ENCODE measurements at places on chromosomes 3 and 15.
A peak's percentile ranks its signal among the peaks of the same experiment; 100 is the strongest.

DNA sequence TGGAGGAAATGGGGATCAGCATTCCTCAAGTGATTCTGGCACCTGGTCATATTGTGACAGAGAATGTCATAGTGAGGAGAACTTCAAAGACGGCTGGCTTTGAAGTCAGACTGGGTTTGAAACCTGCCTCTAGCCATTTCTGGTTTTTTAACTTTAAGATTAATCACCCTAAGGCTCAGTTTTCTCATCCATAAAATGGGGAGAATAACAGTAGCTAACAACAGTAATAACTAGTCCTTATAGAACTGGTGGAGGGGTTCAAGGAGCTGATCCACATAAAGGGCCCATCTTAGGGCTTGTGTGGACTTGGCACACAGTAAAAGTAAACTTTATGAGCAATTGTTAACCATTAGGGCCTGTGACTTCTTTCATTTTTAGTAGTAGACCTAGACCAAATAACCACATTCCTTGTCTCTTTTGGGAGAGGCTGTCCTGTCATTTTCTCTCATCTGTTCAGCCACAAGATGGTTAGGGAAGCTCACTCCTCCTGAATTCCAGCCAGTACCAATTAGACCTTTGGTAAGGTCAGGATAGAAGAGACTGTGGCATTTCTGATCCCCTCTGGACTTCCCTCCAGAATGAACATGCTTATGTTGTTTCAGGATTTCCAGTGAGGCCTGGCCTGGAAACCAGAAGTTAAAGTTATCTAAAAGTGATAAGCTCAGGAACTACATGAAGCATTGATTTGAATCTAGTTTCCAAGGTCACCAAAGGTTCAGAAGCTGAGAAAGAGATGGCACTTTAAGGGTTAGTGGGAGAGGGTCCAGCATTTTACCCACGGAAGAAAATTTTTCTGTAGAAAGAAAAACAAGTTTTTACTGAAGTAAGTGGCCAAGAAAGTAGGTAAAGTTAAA lies 159.3 kb upstream of the DPH6 start:
- no peak overlapping the region for H3K4me3 ChIP-seq
- no peaks in the 10 kb centered on the region for H3K27me3 ChIP-seq
- H3K36me3 ChIP-seq: no peaks in the 10 kb centered on the region
- no peaks in the 10 kb centered on the region for H3K4me1 ChIP-seq
- no peak overlapping the region for H3K27ac ChIP-seq

DNA sequence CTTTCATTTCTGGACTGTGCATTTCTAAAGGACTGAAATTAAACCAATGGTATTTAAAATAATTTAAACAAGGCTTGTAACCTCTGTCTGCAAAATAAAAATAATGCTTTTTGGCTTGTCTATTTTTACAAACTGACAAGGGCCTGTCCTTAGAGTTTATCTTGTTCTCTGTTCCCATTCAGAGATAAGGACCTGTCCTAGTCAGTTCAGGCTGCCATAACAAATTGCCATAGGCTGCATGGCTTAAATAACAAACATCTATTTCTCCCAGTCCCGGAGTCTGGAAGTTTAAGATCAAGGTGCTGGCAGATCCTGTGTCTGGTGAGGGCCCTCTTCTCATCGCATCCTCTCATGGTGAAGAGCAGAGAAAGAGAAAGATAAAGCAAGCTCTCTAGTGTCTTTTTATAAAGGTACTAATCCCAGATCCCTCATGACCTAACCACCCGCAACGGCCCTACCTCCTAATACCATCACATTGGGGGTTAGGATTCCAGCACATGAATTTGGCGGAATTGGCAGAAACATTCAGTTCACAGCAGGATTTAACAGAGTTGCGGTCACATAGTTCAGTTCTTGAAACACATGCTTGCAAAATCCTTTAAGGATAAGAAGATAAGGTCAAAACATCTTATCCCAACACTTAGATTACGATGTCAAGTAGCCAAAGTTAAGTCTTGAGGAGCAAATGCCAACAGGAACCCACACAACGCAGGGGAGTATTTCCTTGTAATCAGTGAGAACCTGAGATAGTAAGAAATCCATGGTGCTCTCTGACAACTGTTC lies 17.8 kb downstream of the KBTBD8 start:
- H3K36me3 ChIP-seq: peaks cover 15% of the 10 kb centered on the region
- H3K4me3 ChIP-seq: no peak overlapping the region
- no peak overlapping the region for H3K27ac ChIP-seq
- H3K27me3 ChIP-seq: no peaks in the 10 kb centered on the region

GRCh38 chr15:45377609-45378148 lies 665 bp downstream of the GATM start:
- H3K27ac ChIP-seq: no peak overlapping the region
- H3K4me1 ChIP-seq: peaks cover 11% of the 10 kb centered on the region
- peak overlapping the region; percentile 21 for H3K4me3 ChIP-seq
- no peak for DNase-seq

GRCh38 chr3:55893045-55893664 lies 406.0 kb upstream of the WNT5A start:
- no peaks in the 10 kb centered on the region for H3K36me3 ChIP-seq
- H3K27me3 ChIP-seq: no peaks in the 10 kb centered on the region
- no peak for DNase-seq
- H3K4me1 ChIP-seq: no peaks in the 10 kb centered on the region
- H3K4me3 ChIP-seq: no peak overlapping the region

DNA sequence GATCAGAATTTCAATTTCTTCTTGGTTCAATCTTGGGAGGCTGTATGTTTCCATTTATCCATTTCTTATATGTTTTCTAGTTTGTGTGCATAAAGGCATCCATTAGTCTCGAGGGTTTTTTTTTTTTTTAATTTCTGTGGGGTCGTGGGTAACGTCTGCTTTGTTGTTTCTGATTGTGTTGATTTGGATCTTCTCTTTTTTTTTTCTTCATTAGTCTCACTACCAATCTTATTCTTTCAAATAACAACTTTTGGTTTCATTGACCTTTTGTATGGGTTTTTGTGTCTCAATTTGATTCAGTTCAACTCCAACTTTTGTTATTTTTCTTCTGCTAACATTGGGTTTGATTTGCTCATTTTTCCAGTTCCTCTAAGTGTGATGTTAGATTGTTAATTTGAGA lies 48.9 kb downstream of the MCTP2 start:
- peaks cover 57% of the 10 kb centered on the region for H3K36me3 ChIP-seq
- no peak for DNase-seq
- no peaks in the 10 kb centered on the region for H3K27me3 ChIP-seq
- no peak overlapping the region for H3K4me3 ChIP-seq
- no peak overlapping the region for H3K27ac ChIP-seq

GRCh38 chr3:188208516-188208981 lies 54.6 kb downstream of the LPP start:
- H3K27ac ChIP-seq: no peak overlapping the region
- no peaks in the 10 kb centered on the region for H3K27me3 ChIP-seq
- H3K4me3 ChIP-seq: no peak overlapping the region
- DNase-seq: no peak
- H3K4me1 ChIP-seq: peaks cover under 1% of the 10 kb centered on the region

DNA sequence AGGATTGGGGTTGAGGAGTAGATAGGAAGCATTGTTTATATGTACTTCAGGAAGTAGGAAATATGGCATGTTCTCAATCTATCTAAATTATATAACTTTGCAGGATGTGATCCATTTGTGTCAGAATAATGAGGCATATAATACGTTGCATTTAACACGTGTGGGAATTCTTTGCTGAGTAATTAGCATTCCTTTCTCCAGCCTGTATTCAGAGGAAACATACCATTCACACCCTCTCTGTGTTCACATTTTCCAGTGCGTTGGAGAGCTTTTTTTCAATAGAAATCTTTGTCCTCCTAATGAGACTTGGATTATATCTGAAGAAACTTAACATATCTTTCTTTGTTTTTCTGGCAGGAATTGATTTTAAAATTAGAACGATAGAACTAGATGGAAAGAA lies 33.0 kb upstream of the APH1B start:
- H3K27me3 ChIP-seq: no peaks in the 10 kb centered on the region
- H3K4me1 ChIP-seq: peaks cover 32% of the 10 kb centered on the region
- H3K27ac ChIP-seq: peak overlapping the region; percentile 49
- H3K36me3 ChIP-seq: peaks cover 61% of the 10 kb centered on the region
- H3K4me3 ChIP-seq: no peak overlapping the region
- DNase-seq: no peak

DNA sequence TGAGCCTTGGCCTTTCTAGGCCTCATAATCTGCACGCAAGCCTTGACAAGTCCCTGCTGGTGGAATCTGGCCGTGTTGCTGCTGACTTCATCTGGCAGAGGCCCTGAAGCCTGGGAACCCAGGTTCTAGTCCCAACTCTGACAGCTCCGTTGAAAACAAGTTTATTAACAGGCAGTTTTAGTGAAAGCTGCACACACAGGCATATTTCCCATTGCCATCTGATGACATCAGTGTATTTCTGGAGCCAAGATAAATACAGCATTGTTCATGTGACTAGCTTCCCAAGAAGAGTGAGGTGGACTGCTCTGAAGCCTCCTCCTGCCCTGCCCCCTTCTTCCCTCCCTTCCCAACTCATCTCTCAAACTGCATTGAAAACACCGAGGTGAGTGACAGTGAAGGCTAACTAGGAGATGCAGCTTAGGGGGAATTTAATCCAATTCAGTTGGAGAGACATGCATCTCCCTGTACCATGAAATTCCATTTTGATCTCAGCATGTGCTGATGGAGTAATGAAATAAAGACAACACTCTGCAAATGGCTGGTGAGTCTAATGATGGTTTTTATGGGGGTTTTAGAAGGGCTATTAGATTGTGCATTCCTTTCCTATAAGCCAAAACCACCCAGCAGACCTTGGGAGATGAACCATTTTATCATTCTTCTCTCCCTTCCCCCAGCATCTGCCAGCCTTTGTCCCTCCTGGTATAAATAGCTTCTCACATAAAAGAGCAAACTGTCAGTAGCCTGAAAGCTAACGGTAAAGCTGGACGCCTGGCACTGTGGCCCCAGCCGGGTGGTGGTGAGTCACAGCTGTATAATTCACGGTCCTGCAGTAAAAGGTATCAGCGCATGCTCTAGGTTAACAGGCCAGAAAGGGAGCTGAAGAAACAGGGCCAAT lies 38.0 kb downstream of the PRICKLE2 start:
- H3K27ac ChIP-seq: no peak overlapping the region
- no peaks in the 10 kb centered on the region for H3K27me3 ChIP-seq
- no peaks in the 10 kb centered on the region for H3K4me1 ChIP-seq
- H3K4me3 ChIP-seq: no peak overlapping the region
- no peaks in the 10 kb centered on the region for H3K36me3 ChIP-seq

- peak overlapping the region; percentile 54 for H3K4me3 ChIP-seq
- H3K27me3 ChIP-seq: no peaks in the 10 kb centered on the region
- DNase-seq: peak; percentile 66
- H3K4me1 ChIP-seq: peaks cover 95% of the 10 kb centered on the region
- peak overlapping the region; percentile 97 for H3K27ac ChIP-seq
Measured at GRCh38 chr3:30631243-30631904, 25.0 kb downstream of the TGFBR2 start.

GRCh38 chr3:151483488-151483887 lies 22.6 kb upstream of the IGSF10 start:
- H3K27me3 ChIP-seq: peaks cover 3% of the 10 kb centered on the region
- H3K36me3 ChIP-seq: no peaks in the 10 kb centered on the region
- no peak overlapping the region for H3K27ac ChIP-seq
- no peak overlapping the region for H3K4me3 ChIP-seq
- no peak for DNase-seq

GRCh38 chr3:127938800-127939199 lies 23.8 kb downstream of the KBTBD12 start:
- no peaks in the 10 kb centered on the region for H3K4me1 ChIP-seq
- no peak for DNase-seq
- H3K27ac ChIP-seq: no peak overlapping the region

DNA sequence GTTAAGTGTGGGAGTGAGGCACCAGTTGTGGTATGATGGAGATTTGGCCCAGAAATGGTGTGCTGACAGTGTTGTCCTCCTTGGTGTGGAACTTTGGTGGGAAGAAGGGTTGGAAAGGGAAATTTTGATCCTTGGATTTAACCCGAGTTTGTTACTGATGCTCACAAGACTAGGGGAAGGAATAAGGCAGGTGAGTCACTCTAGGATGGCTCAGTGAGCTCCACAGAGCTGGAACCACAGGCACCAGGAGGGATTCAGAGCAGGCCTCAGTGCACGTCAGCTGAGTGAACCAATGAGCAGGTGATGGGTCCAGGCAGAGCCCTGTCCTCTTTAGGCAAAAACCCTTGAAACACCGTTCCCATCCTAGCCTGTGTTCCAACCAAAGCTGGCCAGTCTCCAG lies 11.4 kb downstream of the CHRD start:
- no peaks in the 10 kb centered on the region for H3K4me1 ChIP-seq
- no peaks in the 10 kb centered on the region for H3K36me3 ChIP-seq
- peaks cover 27% of the 10 kb centered on the region for H3K27me3 ChIP-seq
- no peak for DNase-seq
- no peak overlapping the region for H3K27ac ChIP-seq

- no peaks in the 10 kb centered on the region for H3K36me3 ChIP-seq
- DNase-seq: no peak
- no peaks in the 10 kb centered on the region for H3K27me3 ChIP-seq
- H3K4me1 ChIP-seq: peaks cover 6% of the 10 kb centered on the region
Measured at GRCh38 chr3:195212033-195212748, 58.8 kb downstream of the XXYLT1 start.

GRCh38 chr3:171269542-171269941 lies 190.7 kb downstream of the TNIK start:
- peaks cover 67% of the 10 kb centered on the region for H3K4me1 ChIP-seq
- H3K4me3 ChIP-seq: peak overlapping the region; percentile 47
- no peak for DNase-seq
- H3K36me3 ChIP-seq: peaks cover 16% of the 10 kb centered on the region
- no peaks in the 10 kb centered on the region for H3K27me3 ChIP-seq

DNA sequence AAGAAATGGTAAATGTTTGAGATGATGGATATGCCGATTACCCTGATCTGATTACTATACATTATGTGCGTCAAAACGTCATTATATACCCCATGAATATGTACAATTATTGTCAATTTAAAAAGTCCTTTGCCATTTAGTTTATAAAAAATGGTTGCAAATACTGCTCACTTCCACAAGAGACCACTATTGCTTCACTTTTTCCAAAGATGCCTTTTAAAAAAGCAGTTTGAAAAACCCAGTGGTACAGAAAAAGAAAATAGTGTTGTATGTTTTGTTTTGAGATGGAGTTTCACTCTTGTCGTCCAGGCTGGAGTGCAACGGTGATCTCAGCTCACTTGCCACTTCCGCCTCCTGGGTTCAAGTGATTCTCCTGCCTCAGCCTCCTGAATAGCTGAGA lies 39.3 kb downstream of the EDEM1 start:
- H3K4me3 ChIP-seq: no peak overlapping the region
- no peak overlapping the region for H3K27ac ChIP-seq
- H3K4me1 ChIP-seq: peaks cover 3% of the 10 kb centered on the region
- no peak for DNase-seq
- H3K36me3 ChIP-seq: no peaks in the 10 kb centered on the region
- peaks cover 8% of the 10 kb centered on the region for H3K27me3 ChIP-seq

GRCh38 chr3:62149962-62150361 lies 223.4 kb downstream of the FEZF2 start:
- no peaks in the 10 kb centered on the region for H3K36me3 ChIP-seq
- no peak overlapping the region for H3K4me3 ChIP-seq
- no peaks in the 10 kb centered on the region for H3K4me1 ChIP-seq
- H3K27ac ChIP-seq: no peak overlapping the region
- no peaks in the 10 kb centered on the region for H3K27me3 ChIP-seq
- no peak for DNase-seq
